ENCODE measurements at places on chromosomes 6 and 20.

DNA sequence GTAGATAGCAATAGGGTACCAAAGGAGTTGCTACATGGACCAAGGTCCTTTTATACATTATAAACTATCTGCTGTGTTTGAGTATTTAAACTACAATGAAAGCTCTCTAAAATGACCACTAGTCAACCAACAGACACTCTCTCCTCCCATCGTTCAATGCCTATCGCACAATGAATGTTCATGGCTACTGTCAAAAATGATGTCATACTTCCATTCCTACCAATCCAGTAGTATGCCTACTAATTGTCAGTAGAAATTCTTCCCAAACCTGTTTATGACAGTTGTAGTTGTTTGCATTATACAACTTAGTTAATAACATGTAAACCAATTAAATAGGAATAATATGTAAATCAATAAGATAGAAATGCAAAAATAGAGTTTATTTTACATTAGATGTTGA, 39.0 kb upstream of the VSX1 start:
- no peak for DNase-seq

DNA sequence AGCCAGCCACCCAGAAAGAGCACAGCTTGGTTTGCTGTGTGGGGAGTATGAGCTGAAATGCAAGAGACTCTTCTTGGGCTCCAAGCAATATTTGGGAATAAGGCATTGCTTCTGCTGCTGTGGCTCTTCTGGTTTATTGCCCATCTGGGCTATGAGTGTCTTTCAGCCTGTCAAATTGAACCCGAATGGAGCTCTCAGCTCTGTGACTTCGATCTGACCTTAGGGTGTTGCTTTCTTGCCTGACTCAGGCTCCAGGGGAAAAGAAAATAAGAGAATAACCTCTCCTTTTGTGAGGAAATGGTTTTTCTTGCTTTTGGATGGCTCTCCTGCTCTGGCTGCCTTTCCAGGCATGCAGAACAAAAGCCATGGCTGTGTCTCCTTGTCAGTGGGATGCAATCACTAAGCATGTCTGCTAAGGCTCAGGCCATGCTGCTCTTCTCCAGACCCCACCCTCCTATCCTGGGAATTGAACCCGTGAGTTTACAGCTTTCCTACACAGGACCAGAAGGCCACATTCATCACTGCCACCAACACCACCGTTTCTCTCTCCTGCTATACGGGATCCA, 169.4 kb upstream of the JAG1 start:
- DNase-seq, result no peak

GRCh38 chr6:28922821-28923317, 916 bp downstream of the TRIM27 start:
- no peak for DNase-seq

GRCh38 chr20:41440882-41441281, 74.3 kb upstream of the EMILIN3 start:
- DNase-seq, result no peak

GRCh38 chr6:15526212-15526701, 136.6 kb downstream of the DTNBP1 start:
- no peak for DNase-seq

DNA sequence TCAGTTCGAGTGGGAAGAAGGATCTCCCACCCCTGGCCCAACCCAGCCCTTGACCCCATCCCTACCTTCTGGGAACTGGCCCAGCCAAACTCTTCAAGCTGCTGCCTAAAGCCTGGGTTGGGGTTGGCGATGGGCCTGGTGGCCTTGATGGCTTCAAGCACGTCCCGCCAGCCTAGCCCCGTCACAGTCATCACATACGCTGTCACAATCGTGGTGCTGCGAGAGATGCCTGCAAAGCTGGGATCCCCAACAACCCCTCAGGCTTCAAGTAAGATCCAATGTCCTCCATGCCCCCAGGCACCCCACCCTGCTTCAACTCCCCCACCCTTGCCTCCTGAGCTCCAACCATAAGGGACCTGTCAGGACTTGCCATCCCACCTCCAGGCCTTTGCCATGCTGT, 7.8 kb downstream of the DUSP15 start:
- DNase-seq, result no peak

GRCh38 chr6:26543953-26544352, 5.8 kb downstream of the HMGN4 start:
- no peak for DNase-seq

GRCh38 chr6:163754866-163755265, 340.3 kb downstream of the QKI start:
- no peak for DNase-seq

DNA sequence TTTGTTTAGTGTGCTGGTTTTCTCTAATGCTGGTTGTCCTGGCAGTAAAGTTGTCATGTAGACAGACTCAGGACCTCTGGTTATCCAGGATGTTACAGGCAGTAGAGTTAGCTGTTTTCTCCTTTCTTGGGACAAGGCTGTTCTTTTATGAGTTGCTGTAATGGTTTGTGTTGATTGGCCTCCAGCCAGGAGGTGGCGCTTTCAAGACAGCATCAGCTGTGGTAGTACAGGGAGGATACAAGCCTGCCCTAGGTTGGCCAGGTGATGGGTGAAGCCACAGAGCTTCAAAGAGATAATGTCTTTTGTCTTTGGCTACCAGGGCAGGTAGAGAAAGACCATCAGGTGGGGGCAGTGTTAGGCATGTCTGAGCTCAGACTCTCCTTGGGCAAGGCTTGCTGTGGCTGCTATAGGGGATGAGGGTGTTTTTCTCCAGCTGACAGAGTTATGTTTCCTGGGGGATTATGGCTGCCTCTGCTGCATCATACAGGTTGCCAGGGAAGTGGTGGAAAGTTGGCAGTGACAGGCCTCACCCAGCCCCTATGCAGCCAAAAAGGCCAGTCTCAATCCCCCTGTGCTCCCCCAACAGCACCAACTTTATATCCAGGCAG, 127.2 kb upstream of the TAB2 start:
- peak; percentile 38 for DNase-seq

GRCh38 chr6:144013486-144013909, 5.4 kb upstream of the PLAGL1 start:
- peak; percentile 53 for DNase-seq

GRCh38 chr6:137705160-137706082, 161.6 kb upstream of the TNFAIP3 start:
- DNase-seq, result peak; percentile 76

GRCh38 chr6:106250953-106251352, 74.6 kb downstream of the ATG5 start:
- DNase-seq, result no peak

- peak; percentile 7 for DNase-seq
Measured at GRCh38 chr6:164039954-164040375, 625.4 kb downstream of the QKI start.

DNA sequence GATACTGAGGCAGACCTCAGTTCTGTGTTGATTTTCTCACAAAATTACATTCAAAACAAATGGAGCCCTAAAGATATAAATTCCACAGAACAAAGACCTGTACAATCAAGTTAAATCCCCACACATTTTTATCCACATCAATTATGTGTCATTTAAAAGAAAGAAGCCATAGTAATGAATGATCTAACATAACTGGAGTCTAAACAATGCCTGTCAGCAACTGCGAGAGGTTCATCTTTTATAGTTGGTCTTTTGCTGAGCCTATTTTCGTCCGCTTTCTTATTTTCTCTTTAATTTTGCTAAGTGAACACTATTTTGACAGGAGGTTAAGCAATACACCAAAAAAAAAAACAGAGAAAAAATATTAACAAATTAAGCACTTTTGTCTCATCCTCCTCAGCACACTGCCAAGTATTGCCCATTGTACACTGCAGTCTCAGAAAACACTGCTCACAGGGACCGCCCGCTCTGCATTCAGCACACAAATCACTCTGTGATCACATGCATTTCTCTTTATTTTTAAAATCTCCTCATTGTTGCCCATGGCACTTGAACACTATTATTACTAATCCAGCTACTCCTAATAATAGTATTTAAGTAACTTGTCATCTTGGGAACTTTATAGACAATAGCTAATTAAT, 140.8 kb downstream of the BTBD9 start:
- no peak for DNase-seq

- no peak for DNase-seq
Measured at GRCh38 chr6:161319231-161319630, 45.4 kb upstream of the AGPAT4 start.

- DNase-seq, result no peak
Measured at GRCh38 chr6:11298651-11299420, 66.4 kb upstream of the NEDD9 start.

GRCh38 chr6:45613656-45614055, 235.9 kb upstream of the SUPT3H start:
- no peak for DNase-seq

GRCh38 chr6:150079604-150080003, 10.7 kb upstream of the ULBP3 start:
- DNase-seq, result peak; percentile 41

GRCh38 chr6:106574741-106575458, 54.4 kb downstream of the RTN4IP1 start:
- DNase-seq, result no peak

DNA sequence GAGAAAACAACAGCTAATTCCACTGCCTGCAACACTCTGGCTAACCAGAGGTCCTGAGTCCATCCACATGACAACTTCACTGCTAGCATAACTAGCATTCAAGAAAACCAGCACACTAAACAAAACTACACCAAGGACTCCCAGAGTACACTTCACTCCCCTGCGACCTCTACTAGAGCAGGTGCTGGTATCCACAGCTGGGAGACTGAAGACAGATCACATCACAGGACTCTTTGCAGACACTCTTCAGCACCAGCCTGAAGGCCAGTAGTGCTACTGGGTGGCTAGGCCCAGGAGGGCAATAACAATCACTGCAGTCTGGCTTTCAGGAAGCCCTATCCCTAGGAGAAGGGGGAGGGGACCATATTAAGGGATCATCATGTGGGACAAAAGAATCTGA, 54.4 kb upstream of the MYB start:
- no peak for DNase-seq

DNA sequence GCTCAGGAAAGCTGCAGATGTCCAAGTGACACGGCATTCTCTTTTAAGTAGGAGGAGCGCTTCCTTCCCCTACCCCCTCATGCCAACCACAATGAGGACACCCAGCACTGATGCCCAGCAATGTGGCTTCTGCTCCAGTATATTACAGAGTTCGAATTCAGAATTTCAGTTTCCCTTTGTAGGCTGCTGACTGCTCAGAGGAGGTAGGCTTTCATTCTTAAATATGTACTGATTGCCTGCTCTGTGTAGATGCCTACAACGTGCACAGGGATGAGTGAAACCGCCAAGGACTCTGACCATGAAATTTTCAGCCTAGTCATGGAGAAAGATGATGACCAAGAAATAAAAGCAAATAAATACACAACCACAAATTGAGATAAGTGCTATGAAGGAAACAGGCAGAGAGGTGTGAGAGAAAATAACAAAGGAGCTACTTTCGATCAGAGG, 50.9 kb upstream of the TNFAIP3 start:
- no peak for DNase-seq

DNA sequence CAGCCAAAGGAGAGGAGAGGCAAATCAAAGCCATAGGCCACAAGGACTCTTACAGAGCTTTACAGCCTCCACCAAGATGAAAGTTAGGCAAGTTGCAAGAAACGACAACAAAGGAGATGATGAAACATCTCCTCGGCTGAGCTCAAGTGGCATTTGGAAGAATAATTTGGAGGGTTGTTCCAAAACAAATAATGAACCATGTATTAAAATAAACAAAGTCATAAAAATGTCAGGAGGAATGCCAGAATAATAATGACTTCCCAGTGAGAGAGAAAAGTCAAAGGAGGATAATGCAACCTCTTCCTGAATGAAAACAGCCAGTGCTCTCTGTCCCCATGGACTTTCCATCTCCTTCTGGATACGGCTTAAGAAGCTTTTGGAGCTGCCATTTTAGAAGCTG, 371.4 kb upstream of the ID4 start:
- no peak for DNase-seq

- DNase-seq, result no peak
Measured at GRCh38 chr20:63578224-63579016, 4.4 kb upstream of the HELZ2 start.

DNA sequence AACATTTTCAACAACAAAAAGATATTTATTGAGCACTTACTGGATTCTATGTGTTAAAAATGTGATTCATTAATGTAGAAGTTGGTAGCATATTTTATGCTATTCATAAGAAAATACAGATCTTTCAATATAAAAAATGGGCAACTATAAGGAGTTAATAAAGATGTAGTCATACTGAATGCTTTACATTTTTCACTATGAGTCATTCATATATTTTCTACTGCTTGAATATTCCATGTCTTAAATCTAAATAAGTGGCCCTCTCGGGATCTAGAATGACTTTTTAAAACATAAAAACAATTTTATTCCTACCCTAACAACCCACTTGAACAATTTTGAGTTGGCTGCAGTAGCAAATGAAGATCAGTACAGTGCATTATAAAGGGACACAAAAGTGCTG, 362.1 kb downstream of the PHF3 start:
- no peak for DNase-seq

- DNase-seq, result no peak
Measured at GRCh38 chr6:15148356-15148946, 97.4 kb upstream of the JARID2 start.

GRCh38 chr6:37061157-37061804, 55.8 kb downstream of the FGD2 start:
- DNase-seq, result no peak

DNA sequence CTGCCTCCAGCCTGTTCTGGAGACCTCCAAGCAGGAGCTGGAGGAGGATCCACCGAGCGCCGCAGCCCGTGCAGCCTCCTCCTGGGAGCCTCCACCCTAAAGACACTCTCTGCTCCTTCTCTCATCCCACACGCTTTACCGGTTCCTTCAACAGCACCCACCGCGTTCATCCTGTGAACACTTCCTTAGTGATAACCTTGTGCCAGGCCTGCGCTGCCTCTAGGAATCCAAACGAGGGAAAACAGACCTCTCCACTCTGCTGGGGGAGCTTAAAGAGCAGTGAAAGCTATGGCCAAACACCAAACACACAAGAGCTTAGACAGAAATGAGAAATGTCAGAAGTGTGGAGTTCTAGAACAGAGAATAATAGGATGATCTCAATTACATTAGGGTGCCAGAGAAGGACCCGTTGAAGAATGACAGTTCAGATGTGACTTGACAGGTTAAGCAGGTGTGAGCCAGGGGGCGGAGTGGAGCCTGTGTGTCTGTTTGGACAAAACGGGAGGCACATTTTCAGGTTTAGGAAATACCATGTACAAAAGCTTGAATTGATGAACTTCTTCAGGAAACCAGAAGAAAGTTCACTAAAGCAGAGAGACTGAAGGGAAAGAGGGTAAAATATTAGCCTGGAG, 28.5 kb upstream of the HLA-DRB5 start:
- DNase-seq, result no peak

DNA sequence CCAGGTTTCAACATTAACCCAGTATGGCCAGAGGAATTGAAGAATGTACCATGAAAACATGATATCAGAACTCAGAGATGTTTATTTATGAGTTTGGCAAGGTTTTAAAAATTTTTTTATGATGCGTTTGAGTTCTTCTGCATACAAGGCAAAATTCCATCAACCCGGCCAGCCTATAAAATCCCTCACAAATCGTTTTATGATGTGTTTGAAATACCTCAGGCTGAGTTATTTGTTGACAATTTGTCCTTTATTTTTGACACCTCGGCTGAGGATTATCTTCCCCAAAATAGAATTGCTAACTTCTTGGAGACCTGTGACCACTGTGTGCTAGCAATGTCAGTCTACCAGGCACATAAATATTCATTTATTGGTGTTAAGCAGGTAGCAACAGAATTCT, 91.9 kb upstream of the SLC24A3 start:
- DNase-seq, result no peak

GRCh38 chr6:80223743-80224212, 117.3 kb downstream of the BCKDHB start:
- no peak for DNase-seq

Data from T-cell (primary cell).